ENCODE measurements at places on chromosomes 6 and 20. TPM values are rescaled to one million over a fixed set of nuclear protein-coding genes. Genes with fewer than 3 reads are reported as not detected.
A peak's percentile ranks its signal among the peaks of the same experiment; 100 is the strongest.

- peaks cover 19% of the 10 kb centered on the region for H3K4me1 ChIP-seq
- no peak overlapping the region for H3K27ac ChIP-seq
- H3K36me3 ChIP-seq = no peaks in the 10 kb centered on the region
- H3K4me3 ChIP-seq = no peak overlapping the region
Measured at GRCh38 chr6:107668743-107669474, 155.2 kb downstream of the SCML4 start.

Gene ZSCAN23
- total RNA-seq = 12.0 TPM

GRCh38 chr20:38640521-38640920, 38.9 kb downstream of the ARHGAP40 start:
- H3K36me3 ChIP-seq = no peaks in the 10 kb centered on the region
- H3K4me3 ChIP-seq = no peak overlapping the region
- no peaks in the 10 kb centered on the region for H3K27me3 ChIP-seq
- DNase-seq = no peak
- no peaks in the 10 kb centered on the region for H3K4me1 ChIP-seq

Gene ENPP4
- 6.2 TPM for total RNA-seq

DNA sequence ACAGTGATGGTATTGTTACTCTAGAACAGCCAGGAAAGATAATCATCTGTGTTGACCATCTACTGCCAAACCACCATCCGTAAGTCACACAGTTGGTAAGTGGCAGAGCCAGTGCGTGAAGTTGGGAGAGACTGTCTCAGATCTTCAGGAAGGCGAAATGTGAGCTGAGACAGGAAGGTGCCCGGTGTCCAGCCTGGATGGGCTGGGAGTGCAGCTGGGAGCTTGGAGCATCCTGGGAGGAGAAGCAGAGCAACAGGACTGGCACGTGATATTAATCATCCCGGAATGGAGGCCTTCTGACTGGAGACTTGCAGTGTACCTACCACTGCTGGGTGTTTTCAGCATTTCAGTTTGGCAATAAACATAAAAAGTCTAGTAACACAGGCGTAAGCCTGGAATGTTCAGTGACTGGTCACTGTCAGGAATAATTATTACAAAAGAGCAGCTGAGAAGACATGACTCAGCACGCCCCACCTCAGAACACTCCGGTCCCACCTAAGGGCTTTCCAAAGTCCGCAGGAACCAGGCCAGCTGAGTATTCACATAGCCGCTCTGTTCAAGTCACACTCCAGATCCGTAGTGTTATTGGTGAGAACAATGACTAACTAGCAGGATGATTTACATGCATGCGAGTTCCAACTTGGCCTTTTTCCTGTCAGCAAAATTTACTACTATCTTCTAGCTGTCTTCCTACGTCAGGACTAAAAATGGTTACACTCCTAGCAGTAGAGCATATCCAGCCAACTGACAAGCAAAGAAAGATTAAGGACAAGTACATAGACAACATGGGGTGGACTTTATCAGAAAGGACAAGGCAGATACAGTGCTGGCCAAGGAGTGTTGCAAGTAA, 45.1 kb upstream of the PNRC1 start:
- peaks cover 10% of the 10 kb centered on the region for H3K4me1 ChIP-seq
- H3K4me3 ChIP-seq = no peak overlapping the region
- H3K27ac ChIP-seq = peak overlapping the region; percentile 70
- no peaks in the 10 kb centered on the region for H3K36me3 ChIP-seq
- no peaks in the 10 kb centered on the region for H3K27me3 ChIP-seq

- H3K4me3 ChIP-seq = no peak overlapping the region
- H3K4me1 ChIP-seq = peaks cover 13% of the 10 kb centered on the region
- no peaks in the 10 kb centered on the region for H3K27me3 ChIP-seq
- no peaks in the 10 kb centered on the region for H3K36me3 ChIP-seq
Measured at GRCh38 chr6:133644892-133645619, 243.9 kb upstream of the TCF21 start.

Gene PAK5
- total RNA-seq = not detected

GRCh38 chr6:114718716-114719270, 376.0 kb upstream of the HS3ST5 start:
- H3K27ac ChIP-seq = no peak overlapping the region
- H3K36me3 ChIP-seq = no peaks in the 10 kb centered on the region
- no peaks in the 10 kb centered on the region for H3K4me1 ChIP-seq
- DNase-seq = no peak
- no peak overlapping the region for H3K4me3 ChIP-seq
- no peaks in the 10 kb centered on the region for H3K27me3 ChIP-seq

GRCh38 chr6:6679633-6680032, 91.1 kb downstream of the LY86 start:
- no peak overlapping the region for H3K4me3 ChIP-seq
- no peak for DNase-seq
- no peaks in the 10 kb centered on the region for H3K36me3 ChIP-seq
- H3K4me1 ChIP-seq = peaks cover 47% of the 10 kb centered on the region

DNA sequence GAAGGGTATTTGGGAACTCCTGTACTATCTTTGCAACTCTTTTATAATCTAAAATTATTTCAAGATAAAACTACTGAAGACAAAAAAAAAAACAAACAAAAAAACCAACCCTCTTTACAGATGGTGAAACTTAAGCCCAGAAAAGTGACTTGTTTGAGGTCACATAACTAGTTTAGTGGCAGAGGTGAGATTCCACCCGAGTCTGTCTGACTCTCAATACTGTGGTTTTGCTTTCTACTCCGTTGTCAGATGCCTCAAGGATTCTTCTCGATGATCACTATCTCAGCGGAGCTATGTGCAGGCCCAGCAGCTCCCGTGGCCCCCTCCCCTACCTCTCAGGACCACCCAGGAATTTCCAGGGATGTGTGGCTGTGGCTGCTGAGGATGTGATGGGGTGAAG, 36.1 kb upstream of the KCNB1 start:
- no peak overlapping the region for H3K4me3 ChIP-seq
- peaks cover 4% of the 10 kb centered on the region for H3K27me3 ChIP-seq
- H3K36me3 ChIP-seq = peaks cover 10% of the 10 kb centered on the region
- no peak for DNase-seq
- H3K27ac ChIP-seq = no peak overlapping the region
